ENCODE measurements at places on chromosomes 7 and 10.

DNA sequence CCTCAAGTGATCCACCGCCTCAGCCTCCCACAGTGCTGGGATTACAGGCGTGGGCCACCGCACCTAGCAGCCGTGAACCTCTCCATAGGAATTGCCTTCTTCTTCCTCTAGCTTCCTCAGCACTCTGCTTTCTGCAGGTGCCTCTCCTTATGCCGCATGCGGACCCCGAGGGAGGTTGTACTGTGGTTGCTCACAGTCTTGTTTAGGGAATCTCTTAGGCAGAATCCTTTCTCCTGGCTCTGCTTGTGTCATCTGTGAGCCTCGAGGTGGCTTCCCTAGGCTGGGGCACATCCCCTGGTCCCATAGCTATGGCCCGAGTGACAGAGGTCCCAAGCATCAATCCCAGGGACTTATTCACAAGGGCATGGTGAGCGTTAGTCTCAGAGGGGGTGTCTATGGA, 33.2 kb upstream of the GIMAP8 start:
- no peak for DNase-seq

- no peak for DNase-seq
Measured at GRCh38 chr7:74223711-74224510, 14.1 kb downstream of the LAT2 start.

DNA sequence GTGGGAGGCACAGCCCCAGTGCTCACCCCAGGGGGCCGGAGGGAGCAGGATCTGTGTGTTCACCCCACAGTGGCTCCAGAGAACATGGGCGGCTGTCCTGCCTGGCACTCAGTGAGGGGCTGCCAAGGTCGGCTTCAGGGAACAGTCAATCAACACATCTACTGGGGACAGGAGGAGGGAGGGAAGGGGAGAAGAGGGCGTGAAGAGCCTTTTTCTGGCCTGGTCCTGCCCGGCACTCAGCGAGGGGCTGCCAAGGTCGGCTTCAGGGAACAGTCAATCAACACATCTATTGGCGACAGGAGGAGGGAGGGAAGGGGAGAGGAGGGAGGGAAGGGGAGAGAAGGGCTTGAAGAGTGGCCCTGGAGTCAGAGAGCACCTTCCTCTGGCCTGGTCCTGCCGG, 184.9 kb downstream of the ADARB2 start:
- no peak for DNase-seq

DNA sequence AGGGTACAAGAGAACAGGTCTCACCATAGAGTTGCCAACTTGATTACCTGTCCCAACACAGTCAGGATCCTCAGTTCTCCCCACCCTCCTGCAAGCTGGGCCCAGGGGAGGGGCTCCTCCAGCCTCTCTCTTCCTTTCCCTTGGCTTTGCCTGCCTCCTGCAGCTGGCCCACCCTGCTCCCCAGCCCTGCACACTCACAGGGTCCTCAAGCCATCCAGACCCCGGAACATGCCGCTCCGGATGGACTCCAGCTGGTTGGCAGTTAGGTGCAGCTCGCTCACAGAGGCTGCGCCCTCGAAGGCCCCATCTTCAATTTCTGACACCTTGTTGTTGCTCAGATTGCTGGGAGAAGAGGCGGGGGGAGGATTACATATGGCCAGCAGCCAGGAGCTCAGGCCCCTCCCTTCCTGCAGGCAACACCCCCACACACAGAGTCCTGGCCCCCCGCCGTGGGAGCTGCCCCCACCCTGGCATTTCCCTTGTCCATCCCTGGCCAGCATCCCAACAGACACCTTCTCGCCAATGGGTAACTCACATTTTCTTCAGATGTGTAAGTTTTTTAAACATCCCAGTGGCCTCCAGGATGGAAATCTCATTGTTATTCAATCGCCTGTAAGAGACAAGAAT, 139.2 kb downstream of the SLIT1 start:
- DNase-seq: no peak

DNA sequence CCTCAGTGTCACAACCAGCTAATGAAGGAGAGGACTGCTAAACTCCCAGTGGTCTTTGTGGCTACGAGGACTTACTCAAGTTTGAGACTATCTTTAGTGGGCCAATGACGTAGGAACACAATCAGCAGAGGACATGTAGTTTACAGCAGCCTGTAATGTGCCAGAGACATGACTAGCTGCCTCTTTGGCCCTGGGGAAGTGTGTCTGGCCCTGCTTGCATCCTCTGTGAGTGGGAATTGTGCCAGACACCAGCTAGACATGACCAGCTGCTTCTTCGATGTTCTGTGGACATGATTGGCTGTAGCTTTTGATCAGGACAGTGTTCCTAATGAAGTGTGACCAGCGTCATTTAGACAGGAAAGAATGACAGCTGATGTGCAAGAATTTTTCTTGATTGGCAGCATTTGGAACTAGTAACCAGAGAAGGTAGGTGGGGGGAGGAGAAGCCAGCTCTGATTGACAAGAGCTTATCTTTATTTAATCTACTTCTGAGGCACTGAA, 141.7 kb downstream of the AUTS2 start:
- DNase-seq: no peak

DNA sequence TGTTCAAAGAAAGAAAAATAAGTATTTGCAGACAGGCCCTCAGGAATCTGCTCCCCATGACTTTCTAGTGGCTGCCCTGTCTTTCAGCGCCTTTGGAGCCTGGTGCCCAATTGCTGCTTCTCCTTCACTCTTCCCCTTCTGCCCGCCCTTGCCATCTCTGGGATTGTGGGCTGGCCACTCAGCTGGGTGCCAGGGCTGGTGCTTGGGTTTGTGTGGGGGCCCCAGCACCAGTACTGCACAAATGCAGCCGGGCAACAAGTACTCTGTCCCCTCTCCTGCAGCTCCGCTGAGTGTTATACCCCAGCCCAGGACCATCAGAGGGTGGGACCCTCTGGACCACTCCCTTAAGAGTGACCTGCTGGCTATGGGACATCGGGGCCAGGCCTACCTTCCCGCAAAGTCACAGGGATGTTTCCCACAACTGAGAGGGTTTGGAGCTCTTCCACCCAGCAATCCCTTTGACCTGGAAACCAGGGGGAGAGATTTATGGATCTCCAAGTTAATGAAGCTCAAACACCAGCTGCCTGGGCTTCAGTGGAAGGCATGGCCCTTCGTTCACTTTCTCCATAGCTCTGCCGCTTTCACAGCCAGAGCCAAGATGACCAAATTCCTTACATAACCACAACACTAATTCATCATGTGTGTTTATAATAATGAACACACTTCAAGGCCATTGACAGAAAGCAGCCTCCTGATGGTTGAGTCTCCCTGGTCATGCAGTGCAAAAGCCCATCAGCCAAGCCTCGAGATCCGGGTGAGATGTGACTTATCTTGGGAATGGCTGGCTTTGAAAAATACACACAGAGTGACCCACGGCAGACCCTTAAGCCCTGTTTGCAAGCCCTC, 313.9 kb upstream of the ZNF32 start:
- DNase-seq: no peak

- no peak for DNase-seq
Measured at GRCh38 chr10:128489324-128490247, 363.4 kb upstream of the MKI67 start.

- DNase-seq: no peak
Measured at GRCh38 chr7:143177374-143178119, 5.7 kb upstream of the TAS2R39 start.

GRCh38 chr10:17780727-17781126, 28.4 kb upstream of the MRC1 start:
- DNase-seq: no peak

DNA sequence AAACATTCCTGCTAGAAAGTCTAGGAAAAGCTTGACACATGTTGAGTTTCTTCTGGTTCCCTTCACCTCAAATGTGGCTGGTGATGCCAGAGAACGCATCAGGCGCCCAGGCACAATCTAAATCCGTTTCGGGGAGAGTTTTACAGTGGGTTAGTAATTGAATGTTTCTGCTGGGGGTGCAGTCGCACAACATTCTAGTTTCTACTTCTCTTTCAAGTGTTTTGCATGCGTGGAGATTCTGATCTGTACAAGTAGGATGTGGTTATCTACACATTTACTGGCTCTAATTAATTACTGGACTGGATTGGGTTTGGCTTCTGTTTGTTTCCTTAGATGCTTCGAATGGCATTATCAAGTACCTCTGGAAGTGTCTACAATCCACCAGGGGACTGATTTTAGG, 173.8 kb downstream of the TMEM26 start:
- DNase-seq: no peak

DNA sequence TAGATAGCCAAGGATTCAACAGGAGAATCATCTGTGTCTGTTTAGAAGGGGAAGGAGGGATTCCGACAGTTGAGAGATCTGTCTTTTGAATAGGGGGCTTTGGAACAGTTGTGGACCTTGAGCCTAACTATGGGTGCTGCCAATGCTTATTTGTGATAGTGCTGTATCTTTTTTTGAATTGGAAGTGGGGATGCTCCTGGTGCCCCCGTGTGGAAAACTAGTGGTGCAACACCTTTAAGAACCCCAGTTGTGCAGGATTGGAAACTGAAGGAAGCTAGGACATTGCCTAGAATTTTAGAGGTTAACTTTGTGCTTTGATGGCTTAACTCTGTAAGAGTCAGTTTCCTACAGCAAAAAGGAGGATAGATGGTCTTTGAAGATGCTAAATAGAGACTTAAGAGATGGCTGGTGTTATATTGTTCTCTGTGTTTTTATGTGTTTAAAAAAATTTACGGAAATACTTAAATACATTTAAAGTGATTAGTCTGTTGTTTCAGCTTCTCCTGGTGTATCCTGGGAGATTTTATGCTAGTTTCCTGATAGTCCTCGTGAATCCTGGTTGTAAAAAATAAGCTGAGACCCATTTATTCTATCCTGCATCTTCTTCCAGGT, 69.3 kb downstream of the AP3M1 start:
- peak; percentile 23 for DNase-seq

Data from activated gamma-delta T cell treated with anti-CD3 and anti-CD28 coated beads, Interleukin-2, amount 50 U/mL, for 16 hours (primary cell).